Stimulated activated CD4-positive, alpha-beta T cell treated with anti-CD3 and anti-CD28 coated beads, Interleukin-4, amount 100 ng/mL, for 1 hour (primary cell): ENCODE measurements at places on chromosomes 4 and X.

- no peak for DNase-seq
These were observed 108.2 kb upstream of the ACSL4 start for GRCh38 chrX:109841257-109841656.

DNA sequence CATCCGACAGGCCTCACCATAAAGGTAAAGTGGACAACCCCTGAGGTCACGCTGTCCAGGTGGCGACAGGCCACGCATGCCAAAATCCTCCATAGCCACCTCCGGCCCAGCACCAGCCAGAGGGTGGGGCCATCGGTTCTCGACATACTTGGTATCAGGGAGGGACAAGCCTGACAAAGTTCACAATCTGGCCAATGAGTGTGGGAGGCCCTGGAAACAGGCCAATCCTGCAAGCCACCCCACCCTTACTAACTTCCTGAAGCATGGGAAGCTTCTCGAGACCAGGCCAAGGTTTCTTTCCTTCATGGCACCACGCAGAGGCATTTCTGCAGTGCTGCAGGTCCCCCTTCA lies 73.8 kb downstream of the MTMR1 start:
- no peak for DNase-seq

DNA sequence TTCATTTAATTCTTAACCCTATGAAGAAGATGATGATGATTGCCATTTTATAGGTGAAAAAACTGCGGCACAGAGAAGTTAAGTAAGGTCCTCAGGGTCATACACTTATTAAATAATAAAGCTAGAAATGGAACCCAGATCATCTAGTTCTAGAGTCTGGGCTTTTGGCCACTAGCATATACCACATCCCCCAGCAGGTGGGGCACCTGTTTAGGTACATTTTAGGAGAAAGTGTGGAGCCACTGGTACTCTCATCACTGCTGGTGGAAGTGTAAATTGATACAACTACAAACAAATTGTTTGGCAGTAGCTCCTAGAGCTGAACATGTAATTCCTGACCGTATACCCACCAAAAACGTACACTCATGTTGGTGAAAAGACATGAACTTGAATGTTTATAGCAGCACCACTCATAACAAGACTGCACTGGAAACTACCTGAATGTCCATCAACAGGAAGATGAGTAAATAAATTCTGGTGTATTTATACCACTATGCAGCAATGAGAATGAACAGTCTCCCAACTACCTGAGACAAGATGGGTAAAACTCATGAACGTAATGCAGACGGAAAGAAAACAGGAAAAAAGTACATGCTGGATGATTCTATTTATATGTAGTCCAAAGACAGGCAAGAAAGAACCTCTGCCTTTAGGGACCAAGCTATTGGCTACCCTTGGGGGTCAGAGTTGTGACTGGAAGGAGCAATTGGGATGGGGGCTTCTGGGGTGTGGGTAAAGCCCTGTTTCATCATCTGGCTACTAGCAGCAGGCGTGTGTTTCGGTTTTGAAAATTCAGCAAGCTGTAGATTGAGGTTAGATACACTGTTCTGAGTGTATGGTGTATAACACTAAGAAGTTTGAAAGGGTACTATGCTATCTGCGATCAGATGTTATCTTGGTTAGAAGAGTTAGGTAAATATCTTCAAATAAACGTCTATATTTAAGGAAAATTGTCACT lies 72.3 kb upstream of the ADGRG2 start:
- DNase-seq, result no peak

DNA sequence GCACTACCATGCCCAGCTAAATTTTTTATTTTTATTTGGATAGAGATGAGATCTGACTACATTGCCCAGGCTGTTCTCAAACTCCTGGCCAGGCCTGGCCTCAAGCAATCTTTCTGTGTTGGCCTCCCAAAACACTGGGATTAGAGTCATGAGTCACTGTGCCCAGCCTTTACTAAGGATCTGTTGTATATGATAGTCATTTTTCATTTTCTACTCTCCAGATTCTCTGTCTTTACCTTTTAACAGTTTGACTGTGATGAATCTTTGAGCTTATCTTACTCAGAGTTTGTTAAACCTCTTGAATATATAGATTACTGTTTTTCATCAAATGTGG lies 161.8 kb downstream of the FNIP2 start:
- DNase-seq, result no peak

GRCh38 chrX:121103381-121103780 lies 56.0 kb downstream of the GLUD2 start:
- DNase-seq, result no peak

GRCh38 chrX:15882704-15883539 lies 28.3 kb upstream of the AP1S2 start:
- no peak for DNase-seq

- DNase-seq, result no peak
These were observed 121.6 kb upstream of the MXRA5 start for GRCh38 chrX:3468031-3468430.

DNA sequence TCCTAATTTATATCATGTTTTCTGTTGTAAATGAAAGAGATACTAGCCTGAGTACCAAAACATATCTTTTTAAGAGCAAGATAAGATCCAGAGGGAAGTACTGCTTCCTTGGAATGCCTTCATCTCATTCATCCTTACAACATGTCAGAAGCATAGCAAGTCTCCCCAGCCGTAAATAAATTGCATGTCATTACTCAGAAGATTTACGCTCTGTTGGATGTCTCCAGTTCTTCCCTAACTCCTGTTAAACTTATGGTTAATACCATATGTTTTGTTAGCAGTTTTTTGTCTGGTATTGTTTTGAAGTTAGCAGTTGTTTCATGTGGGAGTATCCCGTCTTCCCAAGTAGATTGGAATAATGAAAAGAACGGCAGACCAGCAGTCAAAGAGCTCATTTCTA lies 7.5 kb upstream of the GPC3 start:
- no peak for DNase-seq

GRCh38 chr4:189001971-189002450 lies 862.8 kb downstream of the TRIML1 start:
- no peak for DNase-seq
